WTC11 (cell line): ENCODE measurements at places on chromosomes 11 and 22. TPM values are rescaled to one million over a fixed set of nuclear protein-coding genes. Genes with fewer than 3 reads are reported as not detected.

The IGLL5 gene
- total RNA-seq, result not detected in 3 replicates

- peaks cover 4% of the 10 kb centered on the region; the same call in 1 of the 2 replicates for H3K4me1 ChIP-seq
- no peaks in the 10 kb centered on the region for H3K27me3 ChIP-seq
- peaks cover 32% of the 10 kb centered on the region for H3K36me3 ChIP-seq
- H3K27ac ChIP-seq, result no peak overlapping the region; the same call in 1 of the 2 replicates
- no peak overlapping the region for H3K4me3 ChIP-seq
- DNase-seq, result no peak
Observed at GRCh38 chr22:30922151-30922611, 46.4 kb downstream of the MORC2 start.

GRCh38 chr11:31936312-31936711, 125.2 kb upstream of the PAX6 start:
- H3K27me3 ChIP-seq, result no peaks in the 10 kb centered on the region
- no peak for DNase-seq
- no peaks in the 10 kb centered on the region for H3K36me3 ChIP-seq
- no peak overlapping the region for H3K27ac ChIP-seq

DNA sequence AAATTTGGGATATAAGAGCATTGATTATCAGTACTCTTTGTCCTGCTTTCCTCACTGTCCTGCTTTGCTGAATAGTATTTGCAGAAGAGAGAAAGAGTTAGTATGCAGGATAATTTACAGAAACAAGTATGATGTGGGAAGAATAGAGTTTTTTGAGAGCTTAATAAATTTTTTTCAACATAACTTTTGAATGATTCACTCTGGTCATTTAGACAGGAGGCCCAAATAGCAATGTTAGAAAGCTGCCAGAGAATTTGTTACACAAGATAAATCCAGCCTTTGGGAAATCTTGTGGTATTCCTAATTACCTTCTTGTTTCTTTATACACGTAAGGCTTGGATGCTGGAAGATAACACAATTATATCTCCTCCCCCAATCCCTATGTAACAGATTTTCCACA, 484.6 kb downstream of the CNTN5 start:
- H3K36me3 ChIP-seq, result no peaks in the 10 kb centered on the region
- H3K27ac ChIP-seq, result no peak overlapping the region
- no peaks in the 10 kb centered on the region for H3K27me3 ChIP-seq
- no peak for DNase-seq

The SAA1 gene
- total RNA-seq, result 7.7 to 12.8 TPM (median 8.8 TPM) in 3 replicates

GRCh38 chr11:94169516-94169915, 40.9 kb downstream of the PANX1 start:
- peaks cover 66% of the 10 kb centered on the region for H3K4me1 ChIP-seq
- no peak overlapping the region for H3K4me3 ChIP-seq
- peaks cover 12% of the 10 kb centered on the region for H3K36me3 ChIP-seq
- peak; percentile 30 for DNase-seq

DNA sequence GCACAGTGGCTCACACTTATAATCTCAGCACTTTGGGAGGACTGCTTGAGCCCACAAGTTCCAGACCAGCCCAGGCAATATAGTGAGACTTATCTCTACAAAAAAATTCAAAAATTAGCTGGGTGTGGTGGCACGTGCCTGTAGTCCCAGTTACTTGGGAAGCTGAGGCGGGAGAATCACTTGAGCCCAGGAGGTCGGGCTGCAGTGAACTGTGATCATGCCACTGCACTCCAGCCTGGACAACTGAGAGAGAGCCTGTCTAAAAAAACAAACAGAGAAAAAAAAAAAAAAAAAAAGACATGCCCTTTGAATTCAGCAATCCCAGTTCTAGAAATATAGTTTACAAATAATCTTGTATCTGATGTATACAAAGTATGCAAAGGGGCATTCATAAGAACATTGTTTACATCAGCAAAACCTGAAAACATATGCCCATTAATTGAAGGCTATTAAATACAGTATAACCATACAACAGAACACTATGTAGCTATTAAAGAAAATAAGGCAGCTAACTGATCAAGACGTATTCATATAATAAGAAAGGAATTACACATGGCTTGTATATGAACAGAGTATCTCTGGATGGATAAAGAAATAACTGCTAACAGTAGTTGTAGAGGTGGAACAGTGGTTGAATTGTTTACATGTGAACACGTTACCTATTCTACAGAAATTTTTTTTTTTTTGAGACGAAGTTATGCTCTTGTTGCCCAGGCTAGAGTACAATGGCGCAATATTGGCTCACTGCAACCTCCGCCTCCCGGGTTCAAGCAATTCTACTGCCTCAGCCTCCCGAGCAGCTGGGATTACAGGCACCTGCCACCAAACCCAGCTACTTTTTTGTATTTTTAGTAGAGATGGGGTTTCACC, 35.7 kb downstream of the CELF1 start:
- H3K4me3 ChIP-seq, result no peak overlapping the region
- DNase-seq, result no peak
- H3K4me1 ChIP-seq, result peaks cover 57% of the 10 kb centered on the region
- no peaks in the 10 kb centered on the region for H3K27me3 ChIP-seq
- H3K36me3 ChIP-seq, result peaks cover 2% of the 10 kb centered on the region; the same call in 1 of the 2 replicates
- peak overlapping the region; percentile 49 for H3K27ac ChIP-seq

The SCGB1A1 gene
- 1.1 to 1.6 TPM (median 1.2 TPM) in 3 replicates for total RNA-seq

The C11orf87 gene
- 0.20 to 0.25 TPM (median 0.23 TPM) in 3 replicates for total RNA-seq

DNA sequence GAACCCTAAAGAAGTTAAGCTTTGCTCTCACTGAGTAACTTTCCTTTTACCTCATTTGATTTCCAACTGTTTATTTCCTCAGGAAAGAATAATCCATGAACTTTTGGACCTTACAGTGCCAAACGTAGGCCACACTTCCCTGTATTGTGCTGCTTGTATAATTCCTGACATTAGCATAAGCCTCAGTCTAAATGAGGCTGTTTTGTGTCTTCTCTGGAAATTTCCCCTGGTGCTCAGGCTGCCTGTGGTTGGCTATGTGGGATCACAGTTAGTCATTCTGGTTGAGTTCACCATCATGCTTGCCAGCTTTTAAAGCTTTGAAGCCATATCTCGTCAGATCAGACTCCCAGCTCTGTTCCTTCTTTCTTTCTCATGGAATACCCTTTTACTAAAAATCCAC, 107.0 kb downstream of the FAM76B start:
- H3K4me1 ChIP-seq, result peaks cover 18% of the 10 kb centered on the region
- H3K27ac ChIP-seq, result no peak overlapping the region
- no peak for DNase-seq
- no peaks in the 10 kb centered on the region for H3K27me3 ChIP-seq
- H3K4me3 ChIP-seq, result no peak overlapping the region

GRCh38 chr11:88059326-88059725, 115.9 kb downstream of the RAB38 start:
- no peak overlapping the region for H3K4me3 ChIP-seq
- H3K27me3 ChIP-seq, result no peaks in the 10 kb centered on the region
- peaks cover 19% of the 10 kb centered on the region for H3K4me1 ChIP-seq
- H3K36me3 ChIP-seq, result no peaks in the 10 kb centered on the region
- H3K27ac ChIP-seq, result no peak overlapping the region

DNA sequence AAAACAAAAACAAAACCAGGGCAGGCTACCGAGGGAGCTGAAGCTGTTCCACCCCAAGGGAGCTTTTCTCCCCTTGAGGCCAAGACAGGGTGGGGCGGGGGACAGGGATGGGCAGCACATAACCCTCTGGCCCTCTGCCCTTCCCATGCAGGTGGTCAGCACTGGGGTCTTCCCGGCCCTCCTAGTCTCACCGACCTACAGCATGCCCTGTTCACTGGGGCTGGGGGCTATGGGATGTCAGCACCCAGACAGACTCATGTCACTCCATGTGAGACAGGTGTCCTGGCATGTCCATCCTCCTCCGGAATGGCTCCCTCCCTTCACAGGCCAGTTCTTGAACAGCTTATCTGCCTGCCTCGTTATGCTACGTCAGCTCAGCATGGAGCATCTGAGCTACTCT, 51.7 kb downstream of the DSCAML1 start:
- peaks cover 10% of the 10 kb centered on the region for H3K4me1 ChIP-seq
- no peaks in the 10 kb centered on the region for H3K36me3 ChIP-seq
- no peak overlapping the region for H3K4me3 ChIP-seq

DNA sequence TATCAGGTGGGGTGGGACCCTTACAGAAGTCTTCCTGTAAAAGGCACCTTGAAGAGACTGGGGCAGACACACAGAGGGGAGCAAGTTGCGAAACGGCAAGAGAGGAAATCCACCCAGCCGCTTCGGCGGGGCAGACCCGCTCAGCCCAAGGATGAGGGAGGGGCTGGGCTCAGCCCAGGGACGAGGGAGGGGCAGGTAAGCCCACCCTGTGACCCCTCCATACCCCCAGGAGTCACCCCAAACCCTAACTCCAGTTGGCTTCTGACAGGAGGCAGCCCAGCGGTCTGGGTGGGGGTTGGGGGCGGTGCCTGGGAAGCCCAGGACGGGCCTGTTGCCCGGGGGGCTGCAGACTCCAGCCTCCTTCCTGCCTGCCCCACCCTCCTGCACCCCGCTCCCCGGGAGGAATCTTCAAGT, 965 bp downstream of the OSBPL5 start:
- peaks cover 32% of the 10 kb centered on the region for H3K4me1 ChIP-seq
- no peak overlapping the region for H3K27ac ChIP-seq
- peak; percentile 16 for DNase-seq
- H3K36me3 ChIP-seq, result no peaks in the 10 kb centered on the region

The P4HA3 gene
- 0.13 to 0.14 TPM in 2 of 3 replicates, not detected in the other for total RNA-seq

The DRICH1 gene
- 0.21 to 0.32 TPM (median 0.26 TPM) in 3 replicates for total RNA-seq

The DDX25 gene
- total RNA-seq, result 17.5 to 20.5 TPM (median 20.4 TPM) in 3 replicates

The ABCG4 gene
- total RNA-seq, result 1.9 to 4.4 TPM (median 2.1 TPM) in 3 replicates

DNA sequence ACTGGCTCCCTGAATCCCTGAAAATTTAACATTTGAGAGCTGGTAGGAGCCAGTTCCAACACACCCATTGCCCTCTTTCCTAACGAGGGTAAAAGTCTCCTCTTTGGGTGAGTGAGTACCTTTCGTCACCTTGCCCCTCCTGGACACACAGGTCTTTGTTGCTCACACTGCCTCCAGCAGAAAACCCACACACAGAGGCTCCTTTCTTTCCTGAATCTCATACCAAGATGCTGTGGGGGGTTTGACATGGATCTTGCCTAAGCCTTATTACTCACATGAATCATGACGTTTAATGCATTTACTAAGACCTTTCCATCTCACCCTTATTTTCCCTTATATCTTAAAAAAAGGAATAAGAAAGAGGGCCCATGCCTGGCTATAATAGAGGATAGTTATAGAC, 53.0 kb downstream of the PARVA start:
- H3K27me3 ChIP-seq, result no peaks in the 10 kb centered on the region
- no peak for DNase-seq
- H3K27ac ChIP-seq, result no peak overlapping the region
- H3K4me3 ChIP-seq, result no peak overlapping the region
- H3K4me1 ChIP-seq, result peaks cover 16% of the 10 kb centered on the region

The TUT1 gene
- total RNA-seq, result 35.3 to 40.0 TPM (median 37.3 TPM) in 3 replicates

GRCh38 chr11:35584321-35584720, 33.9 kb upstream of the FJX1 start:
- no peak overlapping the region for H3K27ac ChIP-seq
- H3K27me3 ChIP-seq, result peaks cover 22% of the 10 kb centered on the region
- peaks cover 4% of the 10 kb centered on the region for H3K4me1 ChIP-seq
- DNase-seq, result no peak
- H3K36me3 ChIP-seq, result no peaks in the 10 kb centered on the region
- H3K4me3 ChIP-seq, result no peak overlapping the region

The MS4A4E gene
- 0.18 TPM in 1 of 3 replicates, not detected in the others for total RNA-seq

The CDC42EP2 gene
- 11.0 to 15.2 TPM (median 11.5 TPM) in 3 replicates for total RNA-seq

DNA sequence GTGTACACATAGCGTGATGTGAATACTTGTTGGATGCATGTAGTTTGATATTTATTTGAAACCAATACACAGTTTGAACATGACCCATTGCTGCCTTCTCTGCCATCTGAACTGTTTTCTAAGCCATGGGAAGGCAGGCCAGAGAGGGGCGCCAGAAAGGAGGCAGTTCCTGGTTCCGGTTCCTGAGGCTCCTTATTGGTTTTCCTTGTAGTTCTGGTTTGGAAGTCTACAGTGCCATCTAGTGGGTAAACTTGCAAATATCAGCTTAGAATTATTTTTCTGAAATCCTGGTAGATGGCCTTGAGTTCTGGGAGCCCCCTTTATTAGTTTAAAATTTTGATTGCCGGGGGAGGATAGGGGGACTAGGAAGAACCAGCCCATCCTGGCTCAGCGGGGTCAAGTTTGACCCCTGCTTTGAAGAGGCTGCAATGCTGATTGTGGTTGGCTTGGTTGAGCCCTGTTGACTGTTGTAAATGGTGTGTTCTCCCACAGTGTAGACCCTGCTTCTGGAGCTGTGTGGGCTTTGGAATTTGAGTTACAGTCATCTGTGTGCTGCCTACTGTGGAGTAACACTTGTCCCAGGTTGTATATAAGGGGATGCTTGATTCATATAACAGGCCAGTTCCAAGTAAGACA, 48.4 kb downstream of the GRAMD1B start:
- no peaks in the 10 kb centered on the region for H3K27me3 ChIP-seq
- DNase-seq, result peak; percentile 64
- H3K4me3 ChIP-seq, result no peak overlapping the region
- H3K4me1 ChIP-seq, result peaks cover 40% of the 10 kb centered on the region

DNA sequence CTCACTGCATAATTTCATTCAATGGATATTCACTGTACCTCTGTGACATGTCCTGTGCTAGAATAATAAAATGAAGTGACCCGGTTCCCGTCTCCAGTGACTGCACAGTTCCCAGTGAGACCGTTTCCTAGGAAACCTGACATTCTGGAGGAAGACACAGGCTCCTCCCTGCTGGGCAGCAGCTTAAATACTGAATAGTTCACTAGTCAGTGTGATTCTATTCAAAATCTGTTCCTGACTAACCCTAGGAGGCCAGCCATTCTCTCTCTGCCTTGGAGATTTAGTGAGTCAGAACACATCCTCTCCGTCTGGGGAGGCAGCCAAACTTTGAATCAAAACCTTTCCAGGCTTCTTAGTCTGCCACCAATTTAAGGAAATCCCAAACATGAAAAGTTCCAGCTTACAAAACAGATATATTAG, 11.3 kb downstream of the TRIM66 start:
- H3K36me3 ChIP-seq, result no peaks in the 10 kb centered on the region
- peaks cover 27% of the 10 kb centered on the region for H3K4me1 ChIP-seq
- H3K27ac ChIP-seq, result peak overlapping the region; percentile 94
- peak overlapping the region; percentile 22 for H3K4me3 ChIP-seq

DNA sequence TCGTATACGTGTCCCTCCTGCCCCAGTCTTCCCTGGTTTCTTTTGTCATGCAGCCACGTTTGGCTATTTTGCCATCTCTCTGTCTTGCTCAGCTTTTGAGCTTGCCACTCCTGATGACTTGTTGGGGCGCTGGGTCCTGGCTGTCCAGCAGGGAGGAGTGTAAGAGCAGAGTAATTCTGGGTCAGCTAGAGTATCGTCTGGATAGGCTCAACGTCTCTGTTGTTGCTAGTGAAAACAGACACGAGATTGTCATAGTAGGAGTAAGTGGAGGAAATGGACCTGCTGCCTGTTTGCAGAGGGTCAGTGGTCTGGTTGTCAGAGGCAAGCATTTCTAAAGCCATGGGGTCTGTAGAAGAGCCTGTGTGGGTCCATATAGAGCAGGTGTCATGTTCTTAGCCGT, 83.0 kb downstream of the PPP6R3 start:
- no peak for DNase-seq
- H3K36me3 ChIP-seq, result peaks cover 73% of the 10 kb centered on the region
- no peak overlapping the region for H3K4me3 ChIP-seq
- peaks cover 73% of the 10 kb centered on the region for H3K4me1 ChIP-seq
- peak overlapping the region; percentile 34 for H3K27ac ChIP-seq
- H3K27me3 ChIP-seq, result no peaks in the 10 kb centered on the region
